ENCODE measurements at places on chromosomes 1 and 21.

DNA sequence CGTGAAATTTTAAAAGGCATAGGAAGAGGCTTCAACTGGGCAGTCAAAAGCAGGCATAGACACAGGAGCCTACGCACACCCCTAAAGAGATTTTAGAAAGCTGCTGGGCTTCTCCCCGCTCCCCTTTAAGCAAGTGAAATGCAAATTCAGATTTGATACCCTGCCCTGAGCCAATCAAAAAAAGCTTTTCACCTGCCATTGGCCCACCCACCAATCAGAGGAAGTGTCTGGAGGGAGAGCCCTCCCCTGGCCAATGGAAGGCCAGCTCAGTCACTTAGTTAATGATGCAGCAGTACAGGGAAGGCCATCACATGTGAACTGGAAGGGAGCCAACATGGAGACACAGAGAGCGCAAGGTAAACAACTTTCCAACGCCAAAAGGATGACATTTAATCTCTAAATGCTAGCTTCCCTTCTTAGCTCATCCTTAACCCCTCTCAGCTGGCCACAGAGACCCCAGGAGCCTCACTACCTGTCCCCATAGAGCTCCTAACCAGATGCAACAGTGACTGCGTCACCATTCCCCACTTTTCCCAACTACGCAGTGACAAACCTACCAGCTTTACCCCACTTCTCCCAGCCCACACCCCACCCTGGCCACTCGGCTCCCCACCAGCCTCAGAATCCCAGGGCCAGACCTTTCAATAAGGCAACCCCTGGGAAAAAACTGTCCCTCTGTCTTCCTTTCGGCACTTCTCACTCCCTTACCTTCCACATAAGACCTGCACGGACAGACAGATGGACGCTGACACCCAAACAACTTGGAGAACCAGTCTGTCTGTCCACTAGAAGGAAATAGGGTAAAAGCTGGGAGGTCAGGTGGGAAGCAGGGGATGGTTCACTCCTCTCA, 71.0 kb downstream of the CD46 start:
- peak; percentile 85 for DNase-seq

GRCh38 chr1:36481771-36482723, 666 bp downstream of the CSF3R start:
- peak; percentile 44 for DNase-seq

- DNase-seq, result no peak
Observed at GRCh38 chr1:19375631-19376400, 63.7 kb downstream of the SLC66A1 start.

DNA sequence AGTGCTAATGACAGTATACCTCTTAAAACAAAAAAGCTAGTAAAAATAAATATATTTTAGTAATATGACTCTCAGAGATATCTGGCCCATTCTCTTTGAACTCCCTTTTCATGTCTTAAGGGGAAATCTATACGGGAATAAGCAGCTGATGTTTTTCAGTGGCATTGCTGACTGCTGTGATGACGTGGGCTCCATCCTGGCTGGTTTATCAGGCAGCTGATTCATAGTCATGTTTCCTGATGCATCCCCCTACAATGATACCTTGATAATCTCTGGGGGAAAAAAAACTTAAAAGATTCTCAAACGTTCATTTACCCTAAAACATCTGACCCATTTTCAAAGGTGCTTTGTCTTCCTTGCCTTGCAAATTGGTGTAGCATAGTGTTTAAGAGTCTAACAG, 53.8 kb downstream of the ABCA4 start:
- no peak for DNase-seq

DNA sequence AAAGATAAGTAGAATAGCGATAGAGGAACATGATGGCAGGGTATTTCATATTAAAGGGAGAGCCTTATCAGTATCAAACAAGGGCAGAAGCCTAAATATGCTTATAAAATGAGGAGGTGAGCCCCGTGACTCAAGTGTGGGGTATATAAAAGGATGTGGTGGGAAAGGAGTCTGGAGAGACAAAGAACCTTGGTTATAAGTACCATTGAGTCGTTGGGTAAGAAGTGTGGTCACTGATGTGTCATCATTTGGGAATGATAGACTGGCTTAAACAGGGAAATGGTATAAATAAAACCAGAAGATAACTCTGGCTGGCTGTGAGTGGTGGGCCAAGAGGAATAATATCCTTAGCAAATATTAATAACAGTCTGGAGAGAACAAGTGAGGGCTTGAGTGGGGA, 10.9 kb upstream of the CD5L start:
- no peak for DNase-seq

- no peak for DNase-seq
Observed at GRCh38 chr1:118243269-118243668, 58.2 kb upstream of the SPAG17 start.

- peak; percentile 74 for DNase-seq
Observed at GRCh38 chr1:107963601-107964335, 1.2 kb downstream of the VAV3 start.

GRCh38 chr1:162984699-162985098, 84.5 kb upstream of the RGS4 start:
- DNase-seq, result no peak

DNA sequence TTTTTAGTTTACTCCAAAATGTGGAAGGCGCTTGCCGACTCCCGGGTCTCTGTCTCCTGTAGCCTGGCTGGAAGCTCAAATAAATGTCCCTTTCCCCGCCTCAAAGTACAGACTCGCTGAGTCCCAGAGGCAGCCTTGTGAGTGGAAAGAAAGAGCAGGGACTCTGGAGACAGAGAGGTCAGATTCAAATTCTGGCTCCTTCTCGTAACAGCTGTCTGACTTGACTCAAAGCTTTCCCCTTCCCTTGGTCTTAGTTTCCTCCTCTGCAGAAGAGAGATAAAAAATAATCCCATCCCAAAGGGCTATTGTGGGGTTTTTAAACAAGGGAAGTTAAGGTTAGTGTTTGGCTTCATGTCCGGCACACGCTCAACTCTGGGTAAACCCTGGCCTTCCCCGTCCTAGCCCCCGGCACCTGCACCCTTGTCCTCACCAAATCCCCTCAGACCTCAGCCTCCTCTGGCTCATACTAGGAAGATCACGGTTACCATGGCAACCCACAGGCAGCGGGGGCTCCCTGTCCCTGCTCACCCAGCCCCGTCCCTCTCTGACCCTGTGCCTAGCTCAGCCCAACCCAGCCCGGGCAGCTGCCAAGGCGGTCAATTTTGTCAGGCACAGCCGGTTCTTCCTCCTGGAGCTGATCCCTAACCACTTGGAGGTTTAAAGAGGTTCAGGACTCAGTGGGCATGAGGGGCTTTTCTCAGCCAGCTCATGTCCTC, 49.2 kb upstream of the IGSF21 start:
- no peak for DNase-seq

GRCh38 chr1:91120421-91120820, 98.6 kb upstream of the ZNF644 start:
- no peak for DNase-seq

- DNase-seq, result no peak
Observed at GRCh38 chr1:58162952-58163550, 383.5 kb downstream of the OMA1 start.

- no peak for DNase-seq
Observed at GRCh38 chr1:61338899-61339298, 256.5 kb downstream of the NFIA start.

DNA sequence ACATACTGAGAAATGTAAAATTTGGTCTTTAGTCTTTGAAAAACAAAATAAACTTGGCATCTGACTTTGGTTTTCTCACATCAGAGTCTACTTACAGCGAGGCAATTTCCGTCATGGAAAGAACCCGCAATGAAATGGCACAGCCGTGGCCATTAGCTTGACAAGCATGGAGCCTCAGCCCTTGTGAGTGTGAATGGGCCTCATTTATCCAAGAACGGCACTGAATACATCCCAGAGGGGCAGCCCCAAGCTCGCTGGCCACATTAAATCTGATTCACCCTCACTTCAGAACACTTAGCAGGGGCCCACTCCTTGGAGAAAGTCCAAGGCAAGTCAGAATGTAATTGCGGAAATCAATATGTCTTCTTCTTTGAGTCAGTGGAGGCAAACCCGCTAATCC, 64.8 kb downstream of the ERG start:
- no peak for DNase-seq

DNA sequence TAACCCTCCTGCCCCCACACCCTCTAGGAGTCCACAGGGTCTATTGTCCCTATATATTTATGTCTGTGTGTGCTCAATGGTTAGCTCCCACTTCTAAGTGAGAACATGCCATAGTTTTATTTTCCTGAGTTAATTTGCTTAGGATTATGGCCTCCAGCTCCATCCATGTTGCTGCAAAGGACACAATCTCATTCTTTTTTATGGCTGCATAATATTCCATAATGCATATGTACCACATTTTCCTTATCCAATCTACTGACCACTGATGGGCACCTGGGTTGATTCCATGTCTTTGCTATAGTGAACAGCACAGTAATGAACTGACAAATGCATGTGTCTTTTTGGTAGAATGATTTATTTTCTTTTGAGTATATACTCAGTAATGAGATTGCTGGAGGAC, 13.3 kb upstream of the FHAD1 start:
- DNase-seq, result no peak

GRCh38 chr1:53137729-53138128, 4.7 kb downstream of the SLC1A7 start:
- peak; percentile 6 for DNase-seq

- DNase-seq, result no peak
Observed at GRCh38 chr1:91872000-91872399, 14.0 kb downstream of the TGFBR3 start.

- no peak for DNase-seq
Observed at GRCh38 chr1:239882967-239883366, 208.7 kb upstream of the FMN2 start.

- no peak for DNase-seq
Observed at GRCh38 chr1:178172939-178173338, 79.0 kb downstream of the RASAL2 start.

- no peak for DNase-seq
Observed at GRCh38 chr1:211742272-211742671, 66.9 kb upstream of the NEK2 start.

DNA sequence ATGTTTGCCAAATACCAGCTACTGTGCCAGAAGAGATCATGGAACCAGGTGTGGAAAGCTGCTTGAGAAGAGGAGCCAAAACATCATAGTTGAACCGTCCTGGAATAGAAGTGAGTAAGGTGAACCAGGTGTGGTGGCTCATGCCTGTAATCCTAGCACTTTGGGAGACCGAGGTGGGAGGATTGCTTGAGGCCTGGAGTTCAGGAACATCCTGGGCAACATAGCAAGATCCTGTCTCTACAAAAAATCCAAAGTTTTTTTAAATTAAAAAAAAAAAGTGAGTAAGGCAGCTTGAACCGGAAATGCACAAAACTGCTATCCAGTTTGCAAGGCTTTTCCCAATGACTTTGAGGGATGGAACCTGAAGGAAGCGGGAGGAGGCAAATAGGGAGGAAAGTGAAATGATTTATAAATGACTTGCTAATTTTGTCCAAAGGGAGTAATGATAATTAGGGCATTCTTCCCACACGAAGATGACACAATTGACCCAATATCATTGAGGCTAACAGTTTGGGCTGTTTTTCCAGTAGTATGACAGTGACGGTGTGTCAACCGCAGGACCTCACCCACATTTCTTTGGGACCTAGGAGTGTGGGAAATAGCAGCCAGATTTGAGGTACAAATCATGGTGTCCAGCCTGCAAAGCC, 1.5 kb upstream of the CNN3 start:
- no peak for DNase-seq

- peak; percentile 14 for DNase-seq
Observed at GRCh38 chr1:153662269-153662668, 3.8 kb downstream of the SNAPIN start.

GRCh38 chr1:230342019-230342418, 84.1 kb downstream of the PGBD5 start:
- no peak for DNase-seq

- no peak for DNase-seq
Observed at GRCh38 chr1:161736335-161736969, 13.1 kb upstream of the DUSP12 start.

- DNase-seq, result no peak
Observed at GRCh38 chr1:26029864-26030481, 8.4 kb downstream of the EXTL1 start.

DNA sequence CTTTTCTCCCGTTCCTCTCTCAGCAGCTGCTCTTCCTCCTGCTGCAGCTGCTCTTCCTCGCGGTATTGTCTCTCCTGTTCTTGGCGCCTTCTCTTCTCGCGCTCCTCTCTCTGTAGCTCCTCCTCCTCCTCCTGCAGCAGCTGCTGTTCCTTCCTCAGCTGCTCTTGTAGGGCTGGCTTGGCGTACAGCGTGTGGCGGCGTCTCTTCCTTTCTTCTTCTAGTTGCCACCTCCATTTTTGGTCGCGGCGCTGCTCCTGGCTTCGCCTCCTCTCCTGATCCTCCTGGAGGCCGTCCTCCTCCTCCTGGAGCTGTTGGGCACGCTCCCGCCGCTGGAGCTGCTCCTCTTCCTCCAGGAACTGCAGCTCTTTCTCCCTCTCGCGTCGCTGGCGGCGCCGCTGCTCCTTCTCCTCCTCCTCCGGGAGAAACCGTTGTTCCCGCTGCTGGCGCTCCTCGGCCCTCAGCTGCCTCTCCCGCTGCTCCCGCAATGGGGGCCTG, 4.8 kb downstream of the TCHH start:
- peak; percentile 68 for DNase-seq

DNA sequence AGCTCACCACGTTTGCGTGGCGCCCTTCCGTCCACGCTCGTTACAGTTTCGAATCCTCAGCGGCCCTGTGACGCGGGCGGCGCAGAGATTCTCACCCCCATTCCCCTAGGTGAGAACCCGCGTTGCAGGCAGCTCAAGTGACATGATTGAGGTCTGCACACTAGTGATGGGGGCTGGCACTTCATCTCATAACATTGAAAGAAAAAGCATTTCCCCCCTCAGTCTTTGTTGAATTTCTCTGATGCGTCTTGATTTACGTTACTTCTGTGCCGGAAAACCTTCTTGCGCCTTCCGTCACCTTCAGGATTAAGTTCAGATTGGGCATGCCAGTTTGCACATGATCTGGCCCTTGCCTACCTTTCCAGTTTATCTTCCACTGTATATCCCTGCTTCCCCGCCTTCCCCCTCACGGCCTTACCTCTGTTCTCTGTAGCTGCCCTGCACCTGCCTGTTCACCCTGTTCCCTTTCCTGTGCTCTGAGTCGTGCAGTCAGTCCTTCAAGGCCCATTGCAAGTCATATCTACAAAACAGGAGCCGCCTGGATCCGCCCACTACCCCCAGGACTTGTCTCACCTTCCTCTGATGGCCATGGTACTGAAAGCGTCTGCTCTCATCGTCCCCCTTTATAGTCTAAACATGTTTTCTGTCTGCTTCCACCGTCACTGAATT, 1.1 kb downstream of the CTPS1 start:
- DNase-seq, result peak; percentile 82

DNA sequence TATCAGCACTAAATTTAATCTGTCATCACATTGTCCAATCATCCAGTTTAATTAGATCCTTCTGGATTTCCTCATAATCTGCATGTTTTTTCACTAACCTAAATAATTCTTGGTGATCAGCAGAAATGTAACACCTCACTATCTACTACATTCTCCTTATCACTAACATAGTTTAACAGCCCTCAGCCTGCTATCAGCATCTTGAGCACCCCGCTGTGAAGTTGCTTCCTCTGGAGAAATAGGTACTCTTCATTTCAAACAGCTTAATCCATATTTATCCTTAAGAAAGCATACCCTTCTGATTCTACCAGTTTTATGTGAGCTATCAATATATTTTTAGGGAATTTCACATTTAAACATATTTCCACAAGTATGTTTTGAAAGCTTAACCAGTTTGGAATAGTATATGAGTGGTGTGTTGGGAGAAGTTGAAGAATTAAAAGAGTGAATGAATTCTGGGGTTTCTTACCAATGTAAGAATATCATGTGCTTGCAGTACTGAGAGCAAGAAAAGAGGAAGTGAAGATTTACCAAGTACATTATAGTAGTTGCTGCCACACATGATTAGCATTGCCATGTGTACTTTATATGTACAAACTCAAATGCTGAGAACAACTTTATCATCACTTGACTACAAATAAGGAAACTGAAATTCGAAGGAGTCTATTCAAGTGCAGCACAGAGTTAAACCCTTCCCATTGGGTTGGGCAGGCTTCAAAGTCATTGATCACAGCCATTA, 771.1 kb upstream of the ADGRL4 start:
- no peak for DNase-seq

All from activated effector memory CD4-positive, alpha-beta T cell treated with anti-CD3 and anti-CD28 coated beads, Interleukin-2, amount 50 U/mL, for 16 hours (primary cell).